Hematopoietic multipotent progenitor cell (in vitro differentiated cells): ENCODE measurements at places on chromosomes 4 and X. TPM values are rescaled to one million over a fixed set of nuclear protein-coding genes. Genes with fewer than 3 reads are reported as not detected.

LSM6 gene
- 15.3 TPM for total RNA-seq

GRCh38 chrX:49029876-49030275 lies 13.3 kb downstream of the TFE3 start:
- no peak for DNase-seq

DNA sequence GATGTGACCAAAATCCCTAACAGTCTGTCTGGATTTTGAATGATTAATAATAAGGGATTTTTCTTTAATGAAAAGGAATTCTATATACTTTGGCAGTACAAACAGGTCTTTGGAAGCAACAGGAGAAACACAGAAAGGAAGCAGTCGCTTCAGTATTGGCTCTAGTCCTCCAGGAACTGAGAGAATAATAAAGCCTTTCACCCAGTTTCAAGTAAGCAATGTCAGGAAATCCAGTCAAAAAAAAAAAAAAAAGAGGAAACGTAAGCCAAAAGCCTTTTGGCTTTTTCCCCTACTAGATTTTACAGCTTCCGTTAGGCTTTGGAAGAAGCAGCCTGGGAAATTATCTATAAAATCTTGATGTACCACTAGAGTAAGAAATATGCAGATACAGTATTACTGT lies 61.7 kb upstream of the HDAC8 start:
- DNase-seq = no peak

- no peak for DNase-seq
Measured at GRCh38 chr4:185654965-185655554, 119.8 kb upstream of the PDLIM3 start.

ERAS gene
- 0.27 TPM for total RNA-seq

IL2 gene
- total RNA-seq = not detected

DNA sequence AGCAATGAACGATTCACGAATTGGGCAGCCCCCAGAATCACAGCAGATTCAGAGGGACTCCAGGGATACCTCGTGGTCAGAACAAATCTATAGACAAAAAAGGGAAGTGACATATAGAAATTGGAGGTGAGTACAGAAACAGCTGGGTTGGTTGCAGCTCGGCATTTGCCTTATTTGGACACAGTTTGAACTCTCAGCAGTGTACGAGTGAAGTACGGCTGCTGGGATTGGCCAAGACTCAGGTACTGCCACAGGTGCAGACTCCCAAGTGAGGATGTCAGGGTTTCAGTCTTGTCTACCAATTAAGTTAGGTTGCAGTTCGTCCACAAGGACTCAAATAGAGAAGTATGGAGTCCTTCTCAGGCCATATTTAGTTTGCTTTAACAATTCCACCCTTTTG lies 28.2 kb downstream of the HTT-AS start:
- DNase-seq = no peak
